CD4-positive, alpha-beta T cell treated with Interleukin-12 subunit alpha and Interleukin-12 subunit beta, for 1 hour (primary cell): ENCODE measurements at places on chromosomes 12 and 14.

- DNase-seq = no peak
Measured at GRCh38 chr14:40053416-40053815, 621.2 kb upstream of the FBXO33 start.

- no peak for DNase-seq
Measured at GRCh38 chr14:75063013-75063412, 811 bp downstream of the ACYP1 start.

DNA sequence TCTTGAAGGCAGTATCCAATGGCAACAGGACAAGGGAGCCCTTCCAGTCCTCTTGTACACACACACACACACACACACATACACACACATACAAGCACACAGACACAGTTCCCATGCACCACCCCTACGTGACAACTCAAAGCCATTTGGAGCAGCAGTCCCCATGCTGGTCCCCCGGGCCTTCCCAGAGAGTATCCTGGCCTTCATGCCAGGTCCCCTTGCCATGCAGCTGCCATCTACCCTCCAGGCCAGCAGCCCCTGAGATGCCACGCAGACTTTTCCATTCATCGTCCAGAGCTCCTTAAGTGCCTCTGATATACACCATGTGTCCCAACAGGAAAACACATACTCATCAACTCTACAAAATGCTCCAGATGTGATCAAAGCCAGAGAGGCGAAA is 159.5 kb downstream of the ANO2 start:
- DNase-seq = no peak

GRCh38 chr12:31308116-31308515 is 17.8 kb downstream of the SINHCAF start:
- no peak for DNase-seq

DNA sequence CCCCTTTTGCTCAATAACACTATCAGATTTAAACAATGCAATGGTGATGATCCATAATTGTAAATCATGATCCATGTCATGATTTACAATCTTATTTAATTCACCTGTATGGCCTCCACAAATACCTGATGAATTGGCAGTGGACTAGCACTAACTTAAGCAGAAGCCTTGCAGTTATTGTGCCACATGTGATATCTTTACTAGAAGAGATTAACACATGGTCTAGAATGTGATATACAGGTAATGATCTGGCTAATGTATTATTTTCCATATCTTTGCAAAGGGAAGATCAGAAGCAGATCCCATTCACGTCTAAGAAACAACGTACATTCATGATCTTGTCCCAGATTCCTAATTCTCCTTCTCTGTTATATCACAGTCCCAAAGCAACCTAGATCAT is 66.0 kb downstream of the EGLN3 start:
- DNase-seq = no peak

DNA sequence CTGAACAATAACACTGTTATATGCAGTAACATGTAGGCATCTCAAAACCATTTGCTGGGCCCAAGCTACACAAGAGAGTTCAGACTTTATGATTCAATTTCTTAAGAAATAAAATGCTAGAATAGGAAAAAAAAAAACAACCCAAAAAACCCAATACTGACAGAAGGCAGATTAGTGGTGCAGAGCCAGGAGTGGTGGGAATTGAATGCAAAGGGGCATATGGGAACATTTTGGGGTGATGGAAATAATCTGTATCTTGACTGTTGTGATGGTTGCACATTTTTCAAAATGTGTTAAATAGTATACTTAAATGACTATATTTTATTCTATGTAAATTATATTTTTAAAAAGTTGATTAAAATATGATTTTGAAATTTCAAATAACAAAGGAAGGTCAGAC is 23.4 kb upstream of the FGF6 start:
- no peak for DNase-seq

DNA sequence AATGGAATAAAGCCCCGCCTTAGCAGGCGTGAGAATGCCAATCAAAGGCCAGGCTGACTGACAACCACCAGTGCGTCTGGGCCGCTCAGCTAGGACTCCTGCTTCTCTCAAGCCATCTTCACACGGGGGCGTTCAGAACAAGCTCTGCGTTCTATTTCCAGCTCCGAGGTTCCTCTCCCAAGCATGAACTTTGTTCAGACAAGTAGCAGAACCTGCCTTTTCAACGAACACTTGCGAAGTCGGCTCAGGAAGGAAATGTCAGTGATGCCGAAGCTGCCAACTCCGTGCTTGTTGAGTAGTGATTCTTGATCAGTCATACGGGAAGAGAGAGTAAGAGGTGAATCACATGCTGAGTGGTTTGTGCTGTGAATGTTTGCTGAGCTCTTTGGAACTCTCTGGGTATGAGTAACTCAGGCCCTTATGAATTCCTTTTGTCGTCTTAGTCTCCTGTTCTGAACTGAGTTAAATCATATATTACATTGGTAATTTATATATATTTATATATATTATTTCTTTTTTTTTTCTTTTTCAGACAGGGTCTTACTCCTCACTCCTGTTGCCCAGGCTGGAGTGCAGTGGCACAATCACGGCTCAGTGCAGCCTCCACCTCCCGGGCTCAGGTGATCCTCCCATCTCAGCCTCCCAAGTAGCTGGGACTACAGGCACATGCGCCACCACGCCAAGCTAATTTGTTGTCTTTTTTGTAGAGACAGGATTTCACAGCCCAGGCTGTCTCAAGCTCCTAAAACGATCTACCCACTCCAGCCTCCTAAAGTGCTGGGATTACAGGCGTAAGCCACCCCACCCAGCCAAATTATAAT is 29.4 kb upstream of the BCL7A start:
- peak; percentile 22 for DNase-seq

DNA sequence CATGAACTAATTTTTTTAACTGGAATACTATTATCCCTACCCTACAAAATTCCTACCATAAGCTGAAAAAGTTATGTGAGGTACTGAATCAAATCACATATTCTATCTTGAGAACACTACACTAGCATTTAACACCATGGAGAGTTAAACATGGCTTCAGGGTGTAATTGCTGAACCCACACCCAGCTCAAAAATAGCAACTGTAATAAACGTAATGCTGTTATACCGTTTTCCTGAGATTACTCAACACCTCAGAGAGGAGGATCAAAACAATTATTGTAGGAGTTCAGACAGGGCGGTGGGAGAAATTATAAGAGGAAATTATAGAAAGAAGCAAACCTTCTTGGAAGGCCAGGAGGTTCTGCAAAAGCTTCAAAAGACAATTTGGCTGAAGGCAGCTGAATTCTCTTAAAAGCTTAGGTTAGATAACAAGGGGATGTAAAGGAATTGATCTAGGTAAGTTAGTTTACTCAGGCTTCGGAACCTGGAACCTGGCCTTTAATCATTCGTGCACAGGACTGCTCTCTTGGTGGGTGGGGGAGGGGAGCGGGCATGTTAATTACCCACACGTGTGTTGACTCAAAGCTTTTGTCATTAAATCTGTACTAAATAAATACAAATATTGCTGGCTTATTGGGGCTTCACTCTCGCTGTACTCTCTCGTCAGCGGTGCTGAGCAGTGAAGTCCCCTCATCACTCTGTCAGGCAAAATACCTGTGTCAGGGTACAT is 12.1 kb upstream of the IPO8 start:
- no peak for DNase-seq

DNA sequence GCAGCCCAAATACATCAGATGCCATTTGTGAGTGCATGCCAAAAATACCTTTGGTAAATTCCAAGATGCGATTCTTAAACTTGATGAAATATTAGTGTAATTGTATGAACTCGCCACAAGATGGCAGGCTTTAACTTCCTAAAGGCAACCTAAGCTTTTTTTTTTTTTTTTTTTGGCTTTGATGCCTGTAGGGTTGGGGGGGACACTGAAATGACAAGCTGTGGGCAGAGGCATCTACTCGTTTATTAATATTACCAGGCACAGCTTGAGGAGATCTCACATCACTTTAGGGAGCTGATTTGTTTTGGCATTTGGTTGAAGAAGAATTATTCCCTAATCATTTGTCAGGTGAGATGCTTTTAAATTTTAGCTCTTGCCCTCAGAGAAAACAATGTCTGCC is 126.7 kb upstream of the CCDC196 start:
- peak; percentile 52 for DNase-seq

DNA sequence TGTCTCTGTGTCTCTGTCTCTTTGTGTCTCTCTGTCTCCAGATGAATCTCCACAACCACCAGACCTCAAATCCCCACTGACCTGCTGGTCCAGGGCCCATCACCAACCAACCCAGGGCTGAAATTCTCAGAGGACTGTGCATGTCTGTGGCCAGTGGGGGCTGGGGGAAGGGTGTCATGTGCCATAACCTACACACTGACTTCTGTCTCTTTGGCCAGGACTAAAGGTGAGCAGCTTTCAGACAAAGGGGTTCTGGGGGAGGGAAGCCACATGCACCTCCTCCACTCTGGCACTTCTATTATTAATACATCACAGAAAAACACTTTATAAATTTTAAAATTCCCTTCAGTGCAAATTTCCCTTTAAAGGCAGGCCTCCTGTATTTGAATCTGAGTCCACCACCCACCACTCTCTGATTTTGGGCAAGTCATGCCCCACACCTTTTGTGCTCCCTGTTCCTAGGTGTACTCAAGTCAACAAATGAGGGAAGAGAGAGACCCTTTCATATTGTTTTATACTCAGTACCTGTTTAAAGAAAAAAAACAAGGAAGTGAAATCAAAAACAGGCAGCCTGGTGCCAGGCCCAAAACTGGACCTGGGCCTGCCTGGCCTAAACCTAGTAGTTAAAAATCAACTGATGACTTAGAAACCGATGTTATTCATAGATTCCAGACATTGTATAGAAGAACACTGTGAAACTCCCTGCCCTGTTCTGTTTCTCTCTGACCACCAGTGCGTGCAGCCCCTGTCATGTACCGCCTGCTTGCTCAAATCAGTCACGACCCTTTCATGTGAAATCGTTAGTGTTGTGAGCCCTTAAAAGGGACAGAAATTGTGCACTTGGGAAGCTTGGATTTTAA is 80.2 kb downstream of the TUNAR start:
- no peak for DNase-seq
